ENCODE measurements at places on chromosomes 13 and 19.

DNA sequence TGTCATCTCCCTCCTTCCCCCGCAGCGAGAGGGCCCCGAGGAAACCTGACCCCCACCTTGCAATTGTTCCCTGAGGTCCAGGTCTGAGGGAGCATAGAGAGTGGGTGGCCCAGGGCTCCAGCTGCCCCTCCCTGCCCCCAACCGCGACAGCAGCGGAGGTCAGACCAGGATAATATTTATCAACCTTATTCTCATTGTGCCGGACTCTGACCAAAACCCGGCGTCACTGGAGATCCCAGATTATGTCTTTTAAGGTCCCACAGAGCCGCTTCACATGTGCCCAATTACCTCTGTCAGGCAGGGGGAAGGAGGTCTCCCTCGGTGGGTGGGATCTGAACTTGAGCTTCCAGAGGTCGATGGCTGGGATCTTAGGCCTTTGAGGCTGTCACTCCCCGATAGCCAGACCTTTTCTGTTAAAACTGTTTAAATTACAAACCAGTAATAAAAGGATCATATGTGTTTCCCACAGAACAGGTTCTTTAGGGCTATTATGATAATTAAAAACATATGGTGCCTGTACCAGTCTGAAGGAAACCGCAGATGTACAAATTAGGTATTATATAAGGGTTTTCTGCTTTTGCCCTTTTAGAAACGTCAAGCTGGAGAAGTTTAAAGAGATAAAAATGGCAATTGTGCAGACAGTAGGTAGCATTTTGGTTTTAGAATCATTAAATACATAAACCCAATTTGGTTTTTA, 195.5 kb downstream of the ZNF536 start:
- DNase-seq: no peak

GRCh38 chr13:111006506-111007031, 91.7 kb upstream of the ANKRD10 start:
- no peak for DNase-seq

DNA sequence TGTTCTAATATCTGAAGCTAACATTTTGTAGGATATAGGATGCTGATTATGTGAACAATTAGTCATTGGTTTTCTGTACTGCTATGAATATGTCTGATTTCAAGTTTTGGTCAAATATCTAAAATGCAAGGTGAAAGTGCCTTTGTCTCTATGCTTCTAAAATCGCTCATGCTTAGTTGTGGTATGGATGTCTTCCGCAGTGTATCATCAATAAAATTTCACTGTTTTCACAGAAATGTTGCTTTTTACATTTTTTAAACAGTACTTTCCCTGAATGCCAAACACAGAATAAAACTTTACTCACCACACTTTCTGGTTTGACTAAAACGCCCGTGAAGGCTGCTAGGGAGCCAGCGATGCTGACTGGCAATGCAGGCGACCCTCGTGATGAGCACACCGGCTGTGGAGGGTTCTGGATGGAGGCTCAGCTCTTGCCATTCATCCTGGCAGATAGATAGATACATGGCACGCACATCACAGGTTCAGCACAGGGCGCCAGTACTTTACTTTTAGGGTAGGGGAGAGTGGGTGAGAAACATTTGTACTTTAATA, 40.1 kb downstream of the SLC7A9 start:
- DNase-seq: no peak

DNA sequence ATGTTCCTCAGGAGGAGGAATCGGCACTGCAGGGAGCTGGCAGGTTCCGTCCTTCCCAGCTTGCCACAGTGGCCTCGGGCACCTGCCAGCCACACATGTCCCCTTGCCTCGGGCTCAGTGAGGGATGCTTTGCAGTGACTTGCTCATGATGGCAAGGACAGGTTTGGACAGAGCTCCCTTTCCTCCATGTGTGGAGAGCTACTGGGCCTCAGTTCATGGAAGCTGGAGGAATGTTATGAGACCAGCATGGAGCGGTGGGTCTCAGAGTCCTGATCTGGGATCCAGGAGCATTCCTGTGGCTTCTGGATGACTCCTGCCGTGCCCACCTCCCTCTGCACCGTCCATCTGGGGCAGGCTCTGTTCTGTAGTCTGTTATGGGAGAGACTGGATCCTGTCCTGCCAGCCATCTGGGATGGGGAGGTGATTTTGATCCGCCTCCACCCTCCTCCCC, 59.2 kb downstream of the SIPA1L3 start:
- DNase-seq: no peak

DNA sequence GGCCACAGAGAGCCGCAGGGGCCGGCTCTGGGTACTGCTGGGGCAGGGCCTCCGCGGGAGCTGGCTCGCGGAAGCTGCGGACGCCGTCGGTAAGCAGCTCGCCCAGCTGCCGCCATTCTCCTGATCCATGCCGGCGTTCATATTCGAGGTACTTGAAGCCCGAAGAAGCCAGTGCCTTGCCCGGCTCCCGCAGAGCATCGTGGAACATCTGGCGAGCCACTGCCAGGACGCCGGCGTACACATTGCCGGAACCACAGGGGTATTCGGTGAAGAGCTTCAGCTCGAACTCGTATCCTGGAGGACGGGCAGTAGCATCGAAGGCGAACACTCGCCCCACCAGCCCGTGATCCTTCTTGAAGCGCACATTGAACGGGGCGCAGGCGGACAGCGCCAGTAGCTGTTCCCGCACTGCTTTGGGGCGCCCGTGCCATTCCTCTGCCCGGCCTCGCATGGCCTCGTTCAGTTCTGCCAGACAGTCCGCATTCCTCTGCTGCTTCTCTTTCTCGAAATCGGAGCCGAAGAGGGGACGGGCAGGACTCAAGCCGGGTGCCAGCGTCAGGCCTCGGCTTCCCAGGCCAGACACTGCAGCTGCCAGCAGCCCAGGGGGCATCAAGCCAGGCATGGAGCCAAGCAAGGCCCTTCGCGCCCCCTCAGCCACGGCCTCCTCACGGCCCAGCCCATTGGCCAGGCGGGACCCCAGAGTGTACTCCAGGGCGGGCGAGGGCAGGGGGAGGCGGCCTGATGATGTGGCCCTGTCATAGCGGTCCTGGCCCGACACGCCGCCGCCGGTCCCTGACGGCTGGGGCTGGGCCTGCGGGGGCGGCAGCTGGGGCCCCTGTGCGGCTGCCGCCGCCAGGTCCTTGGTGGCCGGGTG, 1.0 kb downstream of the IRF2BP1 start:
- no peak for DNase-seq

- no peak for DNase-seq
Measured at GRCh38 chr19:17020385-17020784, 6.2 kb downstream of the CPAMD8 start.

DNA sequence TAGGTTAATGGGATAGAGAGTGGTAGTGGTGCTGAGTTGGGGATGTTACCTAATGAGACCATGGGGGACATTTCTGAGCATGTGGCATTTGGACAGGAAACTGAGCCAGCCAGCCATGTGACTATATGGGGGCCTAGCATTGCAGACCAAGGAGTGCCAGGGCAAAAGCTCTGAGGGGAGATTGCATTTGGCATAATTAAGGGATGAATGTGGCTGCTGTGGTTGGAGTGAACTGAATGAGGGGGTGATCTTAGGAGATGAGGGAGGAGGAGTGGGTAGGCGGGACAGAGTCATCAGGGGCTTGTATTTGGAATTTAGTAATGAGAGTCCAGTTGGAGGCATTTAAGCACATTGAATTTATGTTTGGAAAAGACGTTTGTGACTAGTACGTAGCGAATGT, 6.6 kb downstream of the PCCA start:
- no peak for DNase-seq

GRCh38 chr19:43454031-43454430, 11.4 kb downstream of the LYPD3 start:
- DNase-seq: no peak

- DNase-seq: no peak
Measured at GRCh38 chr19:808423-808775, 11.1 kb downstream of the PTBP1 start.

DNA sequence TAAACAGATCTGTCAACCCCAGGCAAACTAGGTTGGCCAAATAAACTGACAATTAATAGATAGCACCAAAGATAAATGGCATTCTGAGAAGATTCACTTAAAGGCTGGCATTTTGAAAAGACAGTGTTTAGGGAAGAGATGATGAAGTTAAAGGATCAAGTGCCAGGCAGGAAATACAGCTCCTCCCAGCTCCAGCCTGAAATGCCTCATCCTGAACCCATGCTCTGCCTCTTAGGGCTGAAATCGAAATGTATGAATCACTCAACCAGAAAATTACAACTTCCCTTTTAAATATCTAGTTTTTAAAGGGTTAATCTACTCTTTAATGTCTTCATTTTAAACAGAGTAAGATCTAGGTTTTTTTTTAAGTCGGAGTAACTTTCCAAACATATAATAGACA, 171.2 kb upstream of the UBL3 start:
- DNase-seq: no peak

DNA sequence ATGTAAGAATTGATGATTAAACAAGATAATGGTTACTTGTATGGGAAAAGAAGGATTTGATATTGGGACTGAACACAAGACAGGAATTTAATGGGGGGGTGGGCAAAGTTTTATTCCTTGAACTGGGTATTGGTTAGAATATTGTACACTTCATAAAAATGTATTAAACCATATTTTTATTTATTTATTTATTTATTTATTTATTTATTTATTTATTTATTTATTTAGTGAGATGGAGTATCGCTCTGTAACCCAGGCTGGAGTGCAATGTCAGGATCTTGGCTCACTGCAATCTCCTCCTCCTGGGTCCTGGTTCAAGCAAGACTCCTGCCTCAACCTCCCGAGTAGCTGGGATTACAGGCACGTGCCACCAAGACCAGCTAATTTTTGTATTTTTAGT, 287.1 kb upstream of the SLITRK5 start:
- DNase-seq: no peak

DNA sequence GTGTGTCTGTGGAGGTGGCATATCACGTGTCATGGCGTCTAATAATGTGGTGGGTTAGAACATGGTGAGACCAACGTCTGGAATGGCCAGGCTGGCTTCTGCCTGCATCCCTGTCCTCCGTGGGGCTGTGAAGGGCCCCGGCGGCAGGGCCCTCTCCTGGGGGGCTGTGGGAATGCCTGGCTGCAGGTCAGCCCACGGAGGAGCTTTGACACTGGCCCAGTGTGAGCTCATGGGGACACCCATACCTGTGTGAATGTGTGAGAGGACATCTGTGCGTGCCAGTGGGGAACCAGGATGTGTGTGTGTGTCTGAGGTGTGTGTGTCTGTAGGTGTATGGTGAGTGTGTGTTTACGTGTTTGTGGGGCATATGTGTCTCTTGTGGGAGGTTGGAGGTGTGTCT, 300.1 kb downstream of the TEX29 start:
- no peak for DNase-seq

DNA sequence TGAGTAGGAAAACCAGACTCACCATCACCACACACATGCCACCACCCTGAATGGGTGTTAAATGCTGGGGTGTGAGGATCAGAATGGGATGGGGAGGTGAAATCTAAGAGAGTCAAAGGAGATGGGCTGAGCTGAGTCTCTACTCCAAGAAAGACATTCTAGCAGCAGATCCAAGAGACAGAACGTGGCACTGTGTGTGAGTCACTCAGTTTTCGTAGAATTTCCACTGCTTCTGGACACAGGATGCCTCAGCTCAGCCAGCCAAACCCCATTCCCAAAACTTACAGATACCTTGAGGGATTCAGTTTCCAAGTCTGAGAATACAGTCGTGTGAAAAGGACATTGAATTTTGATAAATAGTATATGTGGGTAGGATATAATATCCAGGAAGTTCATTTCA, 7.3 kb upstream of the CYP2A7 start:
- no peak for DNase-seq

DNA sequence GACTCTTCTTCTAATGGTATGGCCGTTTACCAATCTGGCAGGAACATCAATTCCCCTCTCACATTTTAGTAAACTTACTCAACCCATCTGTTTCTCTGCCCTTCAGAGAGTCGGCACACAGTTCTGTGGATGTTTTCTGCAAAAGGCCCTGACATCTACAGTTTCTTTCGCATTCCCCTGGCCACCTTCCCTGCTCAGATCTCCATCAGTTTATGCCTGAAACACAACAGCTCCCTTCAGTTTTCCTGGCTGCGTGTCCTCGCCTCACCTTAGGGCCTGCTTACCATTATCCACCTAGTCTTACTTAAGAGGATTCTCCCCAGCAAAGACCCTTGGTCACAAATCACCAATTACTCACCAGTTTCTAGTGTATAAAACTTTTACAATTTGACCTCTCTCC, 25.2 kb downstream of the COL4A1 start:
- no peak for DNase-seq

DNA sequence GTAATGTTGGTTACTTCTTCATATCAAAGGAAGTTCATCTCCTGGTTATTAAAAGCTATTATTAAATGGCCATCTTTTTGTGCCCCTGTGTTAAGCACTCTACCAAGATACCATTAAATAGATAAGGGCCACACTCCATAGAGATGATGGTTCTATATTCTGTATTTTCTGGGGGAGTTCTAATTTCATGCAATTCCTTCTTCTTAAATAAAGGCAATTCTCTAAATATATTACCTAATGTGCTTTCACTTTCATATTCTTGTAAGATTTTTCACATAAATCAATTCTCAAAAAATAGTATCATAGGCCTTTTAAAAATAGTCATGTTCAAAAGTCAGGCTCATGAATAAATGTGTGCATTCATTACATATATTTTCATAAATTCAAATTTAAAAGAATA, 47.0 kb upstream of the USPL1 start:
- no peak for DNase-seq

DNA sequence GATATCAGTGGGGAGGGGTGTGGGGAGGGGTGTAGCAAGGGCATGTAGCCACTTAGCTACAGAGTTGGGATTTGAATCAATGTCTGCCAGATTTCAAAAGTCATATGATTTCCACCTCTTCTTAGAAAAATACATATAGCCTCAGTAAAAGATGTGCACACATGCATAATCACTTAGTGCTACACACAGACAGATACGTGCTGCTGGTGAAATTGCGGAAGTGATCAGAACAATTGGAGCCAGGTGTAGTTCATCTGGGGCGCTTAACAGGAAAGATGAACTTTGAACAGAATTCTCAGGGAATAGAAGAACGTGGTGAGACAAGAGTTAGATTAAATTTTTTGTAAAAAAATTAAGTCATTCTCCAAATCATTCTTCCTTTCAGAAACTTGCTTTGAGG, 333.1 kb downstream of the KCNRG start:
- DNase-seq: no peak
